ENCODE measurements at places on chromosomes 7 and 10.

GRCh38 chr7:159158125-159158887 lies 13.6 kb upstream of the VIPR2 start:
- DNase-seq = no peak

GRCh38 chr10:86100581-86101061 lies 266.0 kb downstream of the GRID1 start:
- DNase-seq = no peak

- DNase-seq = no peak
Measured at GRCh38 chr10:76763376-76763775, 874.2 kb downstream of the KCNMA1 start.

GRCh38 chr7:77985232-77985973 lies 186.8 kb downstream of the PHTF2 start:
- no peak for DNase-seq

GRCh38 chr7:149456506-149457421 lies 4.1 kb downstream of the ZNF777 start:
- no peak for DNase-seq

DNA sequence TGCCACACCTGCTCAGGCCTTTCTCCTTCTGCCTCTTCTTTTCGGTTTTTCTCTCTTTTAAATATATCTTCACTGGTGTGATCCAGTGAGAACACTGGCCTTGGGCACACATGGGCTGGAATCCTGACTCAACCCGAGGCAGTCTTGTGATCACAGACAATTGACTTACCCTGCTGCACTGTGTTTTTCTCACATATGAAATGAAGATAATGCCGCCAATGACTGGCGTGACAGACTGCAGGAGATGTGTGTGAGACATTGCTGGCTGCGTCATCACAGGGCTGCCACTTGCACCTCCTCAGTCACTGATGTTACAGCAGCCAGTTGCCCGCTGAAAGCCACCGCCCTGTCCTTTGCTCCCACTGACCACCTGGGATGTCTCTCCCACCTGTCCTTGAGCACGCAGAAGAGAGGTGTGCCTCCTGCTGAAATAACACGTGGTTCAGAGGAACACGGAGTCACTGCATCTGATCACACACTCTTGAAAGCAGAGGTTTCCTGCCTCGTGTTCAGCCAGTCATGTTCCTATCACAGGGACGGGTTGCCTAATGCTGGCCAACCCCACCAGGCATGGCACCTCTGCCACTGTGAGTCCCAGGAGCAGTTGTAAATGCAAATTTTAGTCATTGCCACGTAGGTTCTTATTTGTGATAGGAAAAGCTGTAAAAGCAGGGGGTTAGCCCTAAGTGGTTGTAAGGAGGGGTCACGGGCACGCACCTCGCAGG lies 124.6 kb upstream of the LANCL2 start:
- no peak for DNase-seq

DNA sequence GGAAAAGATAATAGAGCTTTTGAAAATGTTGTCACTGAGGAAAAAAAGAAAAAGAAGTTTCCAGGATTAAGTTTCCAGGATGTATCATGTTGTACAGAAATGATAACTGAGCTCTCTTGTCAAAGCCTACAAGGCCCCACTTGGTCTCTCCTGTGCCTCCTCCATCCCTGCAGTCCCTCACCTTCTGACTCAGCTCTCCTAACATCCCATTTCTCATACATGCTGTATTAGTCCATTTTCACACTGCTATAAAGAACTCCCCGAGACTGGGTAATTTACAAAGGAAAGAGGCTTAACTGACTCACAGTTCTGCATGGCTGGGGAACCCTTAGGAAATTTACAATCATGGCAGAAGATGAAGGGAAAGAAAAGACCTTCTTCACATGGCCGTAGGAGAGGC lies 3.8 kb upstream of the DGKI start:
- DNase-seq = no peak

DNA sequence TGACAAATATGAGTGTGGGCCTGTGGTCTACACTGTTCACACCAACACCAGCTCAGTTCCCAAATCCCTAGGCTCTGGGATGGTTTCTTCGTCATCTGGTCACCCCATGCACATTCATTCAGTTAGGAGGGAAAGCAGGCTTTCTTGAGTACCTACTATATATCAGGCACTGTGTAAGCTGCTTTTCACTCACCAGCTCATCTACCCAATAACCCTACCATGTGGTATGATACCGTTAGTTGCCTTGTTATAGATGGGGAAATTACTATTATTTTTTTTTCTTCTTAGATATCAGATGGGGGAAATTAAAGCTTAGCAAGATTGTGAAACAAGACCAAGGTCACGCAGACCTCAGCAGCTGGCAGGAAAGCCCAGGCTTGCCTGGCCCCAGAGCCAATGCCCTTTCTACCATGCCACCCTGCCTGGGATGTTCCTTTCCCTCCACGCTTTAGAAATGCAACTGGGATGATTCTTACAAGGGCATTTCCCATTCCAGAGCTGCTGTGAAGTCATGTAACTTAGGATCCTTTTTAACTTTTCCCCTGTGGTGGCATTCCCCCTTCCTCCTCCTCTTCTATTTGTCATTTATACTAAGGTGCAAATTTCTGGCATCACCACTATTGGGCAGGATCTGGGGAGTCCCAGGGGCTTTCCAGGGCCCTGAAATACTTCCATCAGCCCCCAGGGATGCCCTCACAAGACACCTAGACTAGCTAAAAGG lies 93.1 kb upstream of the EFCAB10 start:
- no peak for DNase-seq

- no peak for DNase-seq
Measured at GRCh38 chr10:23341004-23341403, 3.6 kb downstream of the C10orf67 start.

- no peak for DNase-seq
Measured at GRCh38 chr7:114944745-114945625, 23.1 kb downstream of the MDFIC start.

GRCh38 chr7:22190736-22191135 lies 166.2 kb downstream of the RAPGEF5 start:
- no peak for DNase-seq

DNA sequence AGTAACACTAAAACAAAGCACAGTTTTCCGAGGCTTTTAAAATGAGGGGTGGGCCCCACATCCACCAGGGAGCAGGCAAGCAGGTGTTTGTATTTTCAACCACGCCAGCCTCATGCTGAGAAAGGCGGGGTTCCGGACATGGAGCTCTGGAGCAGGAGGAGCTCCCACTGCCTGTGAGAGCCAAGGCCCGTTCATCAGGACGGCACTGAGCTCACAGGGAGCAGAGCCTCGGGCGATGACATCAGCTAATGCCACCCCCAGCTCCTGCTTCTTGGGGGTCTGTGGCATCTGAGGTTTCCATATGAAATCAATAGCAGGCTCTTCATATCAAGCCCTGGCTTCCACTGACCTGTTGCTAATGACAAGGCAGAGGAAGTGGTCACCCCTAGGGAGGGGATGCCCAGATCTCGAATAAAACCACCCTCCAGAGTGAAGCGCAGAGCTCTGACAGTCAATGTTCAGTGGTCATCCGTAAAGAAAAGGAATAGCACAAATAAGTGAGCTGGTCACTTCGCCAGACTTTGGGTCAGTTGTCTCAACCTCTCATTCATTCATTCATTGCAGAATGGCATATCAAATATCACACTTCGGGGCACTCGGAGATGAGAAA lies 89.1 kb downstream of the TNS3 start:
- DNase-seq = no peak

- no peak for DNase-seq
Measured at GRCh38 chr10:117544711-117545140, 2.2 kb downstream of the EMX2 start.
